ENCODE measurements at places on chromosomes 2 and 18.

- DNase-seq = no peak
These were observed 95.9 kb upstream of the MSH2 start for GRCh38 chr2:47307066-47307465.

DNA sequence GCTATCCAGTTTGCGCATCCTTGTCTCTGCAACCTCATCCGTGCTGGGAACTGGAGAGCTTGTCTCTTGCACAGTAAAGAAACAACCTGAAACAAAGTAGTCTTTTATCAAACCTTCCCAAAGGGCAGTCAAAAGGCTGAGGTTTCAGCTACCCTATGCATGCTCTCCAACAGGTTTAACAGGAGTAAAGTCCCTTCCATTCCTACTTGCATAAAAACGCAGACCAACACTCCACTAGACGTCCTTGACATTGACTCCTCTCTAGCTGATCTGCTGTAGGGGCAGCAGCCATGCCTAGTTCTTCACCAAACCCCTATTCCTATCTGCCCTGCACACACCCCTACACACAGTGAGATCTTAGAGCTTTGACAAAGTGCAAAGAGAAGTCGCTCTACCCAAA, 41.5 kb downstream of the L3MBTL4 start:
- DNase-seq = no peak

GRCh38 chr2:3377279-3377611, 373 bp downstream of the EIPR1 start:
- DNase-seq = peak; percentile 71

DNA sequence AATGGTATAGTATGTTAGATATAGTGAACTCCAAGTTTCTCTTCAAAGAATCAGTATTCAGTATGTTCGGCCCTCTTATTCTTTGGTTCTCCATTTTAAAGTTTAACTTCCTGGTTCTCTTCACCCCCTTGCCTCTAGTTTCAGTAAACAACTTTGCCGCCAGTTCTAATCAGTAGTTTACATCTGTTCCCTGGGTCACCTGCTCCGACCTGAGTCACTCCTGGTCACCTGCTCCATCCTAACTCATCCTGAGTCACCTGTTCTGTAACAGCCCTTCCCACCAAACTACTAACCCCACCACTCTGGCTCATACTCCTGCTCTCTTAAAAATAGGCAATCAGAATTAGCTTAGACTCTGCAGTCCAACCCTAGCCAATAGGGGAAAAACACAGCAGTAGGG, 23.7 kb upstream of the TEX51 start:
- no peak for DNase-seq

- DNase-seq = no peak
These were observed 1354.9 kb upstream of the TMEFF2 start for GRCh38 chr2:193549661-193550060.

GRCh38 chr2:191945623-191946022, 98.7 kb upstream of the CAVIN2 start:
- no peak for DNase-seq

DNA sequence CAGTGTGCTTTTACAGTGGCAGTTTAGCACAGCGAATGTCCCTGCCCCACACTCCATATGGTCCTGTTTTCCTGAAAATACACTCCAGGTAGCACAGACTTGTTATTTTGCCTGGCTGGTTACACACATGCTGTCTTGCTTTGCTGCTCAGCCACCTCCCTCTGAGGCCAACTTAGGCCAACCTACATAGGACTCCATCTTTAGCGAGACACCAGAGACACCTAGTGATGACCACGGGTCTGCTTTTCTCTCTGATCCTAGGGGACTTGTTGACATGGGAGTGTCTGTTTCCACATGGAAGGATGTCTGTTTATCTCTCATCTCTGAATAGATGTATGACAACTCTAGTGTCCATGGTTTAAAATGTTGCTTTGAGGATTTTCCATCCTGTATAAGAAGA, 43.3 kb downstream of the PLEKHB2 start:
- DNase-seq = no peak

DNA sequence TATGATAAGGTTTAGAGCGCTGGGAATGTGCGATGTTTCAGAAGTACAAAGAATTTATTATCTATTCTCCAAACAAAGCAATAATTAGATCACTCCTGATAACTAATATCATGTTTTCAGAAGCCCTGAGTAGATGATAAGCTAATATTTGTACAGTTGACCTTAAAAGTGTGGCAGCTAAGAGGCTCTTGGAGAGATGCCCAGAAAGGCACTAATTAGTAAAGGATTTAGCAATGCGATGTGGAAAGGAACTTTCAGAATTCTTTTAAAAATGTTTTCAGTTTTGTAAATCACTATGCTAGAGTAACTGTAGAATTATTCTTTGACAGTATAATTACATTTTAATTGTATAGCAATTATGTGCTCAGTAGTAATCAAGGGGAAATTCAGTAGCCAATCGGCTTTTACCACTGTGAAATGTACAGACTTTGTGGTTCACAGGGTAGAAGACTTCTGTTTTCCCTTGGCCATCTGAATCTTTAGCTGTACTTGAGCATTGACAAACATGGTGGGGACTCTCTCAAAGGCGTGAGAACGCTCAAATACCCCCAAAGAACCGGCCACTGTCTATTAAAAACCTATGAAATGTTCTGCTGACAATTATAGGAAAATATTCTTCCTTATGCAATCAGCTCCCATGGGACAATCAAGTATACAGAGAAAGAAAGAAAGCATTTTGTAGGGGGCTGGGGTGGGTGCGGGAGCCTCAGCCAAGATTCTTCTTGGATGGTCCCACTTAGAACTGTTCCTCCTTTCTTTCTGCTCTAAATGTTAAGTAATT, 262.8 kb upstream of the AGAP1 start:
- DNase-seq = no peak

DNA sequence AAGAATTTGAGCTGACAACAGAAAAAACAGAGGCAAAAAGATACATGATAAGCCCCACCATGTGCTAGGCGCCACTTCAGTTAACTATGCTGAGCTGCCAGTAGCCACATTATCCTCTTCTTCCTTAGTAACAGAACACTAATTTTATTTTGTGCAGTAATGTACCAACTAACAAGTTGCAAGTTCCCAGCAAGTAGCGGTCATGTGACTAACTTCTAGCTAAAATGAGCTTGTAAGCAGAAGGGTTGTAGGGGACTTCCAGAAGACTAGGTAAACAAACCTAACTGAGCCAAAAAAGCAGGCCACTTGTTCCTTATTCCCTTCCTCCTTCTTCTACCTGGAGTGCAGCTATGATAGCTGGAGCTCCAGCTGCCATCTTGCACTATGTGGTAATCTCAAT, 75.5 kb downstream of the DTNB start:
- DNase-seq = no peak

DNA sequence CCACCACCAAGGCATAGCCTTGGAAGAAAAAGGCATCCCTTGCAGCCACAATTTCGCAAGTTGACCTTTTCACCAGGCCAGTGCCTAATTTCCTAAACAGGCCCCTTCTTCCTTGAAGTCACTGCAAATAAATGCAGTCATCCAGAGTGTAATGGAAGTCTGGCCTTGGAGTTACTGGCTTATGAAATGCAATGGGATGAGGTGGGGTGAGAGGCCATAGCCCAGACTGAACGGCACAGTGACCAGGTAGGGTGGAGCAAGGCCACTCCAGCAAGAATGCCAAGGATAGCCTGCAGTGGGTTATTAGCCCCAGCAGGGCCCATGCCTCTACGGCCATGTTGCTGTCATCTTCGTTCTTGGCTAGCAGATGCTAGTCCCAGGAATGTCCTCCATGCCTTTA, 68.4 kb downstream of the BCL11A start:
- no peak for DNase-seq

GRCh38 chr2:5691985-5692529, at the start of gene SOX11:
SOX11 (plus strand) TSS chr2:5692384; CDS start chr2:5692722, 338 bp downstream.
- DNase-seq = no peak

- DNase-seq = no peak
These were observed 142.5 kb upstream of the L3MBTL4 start for GRCh38 chr18:6557057-6557769.

GRCh38 chr18:228586-228985, 39.3 kb downstream of the THOC1 start:
- DNase-seq = no peak

DNA sequence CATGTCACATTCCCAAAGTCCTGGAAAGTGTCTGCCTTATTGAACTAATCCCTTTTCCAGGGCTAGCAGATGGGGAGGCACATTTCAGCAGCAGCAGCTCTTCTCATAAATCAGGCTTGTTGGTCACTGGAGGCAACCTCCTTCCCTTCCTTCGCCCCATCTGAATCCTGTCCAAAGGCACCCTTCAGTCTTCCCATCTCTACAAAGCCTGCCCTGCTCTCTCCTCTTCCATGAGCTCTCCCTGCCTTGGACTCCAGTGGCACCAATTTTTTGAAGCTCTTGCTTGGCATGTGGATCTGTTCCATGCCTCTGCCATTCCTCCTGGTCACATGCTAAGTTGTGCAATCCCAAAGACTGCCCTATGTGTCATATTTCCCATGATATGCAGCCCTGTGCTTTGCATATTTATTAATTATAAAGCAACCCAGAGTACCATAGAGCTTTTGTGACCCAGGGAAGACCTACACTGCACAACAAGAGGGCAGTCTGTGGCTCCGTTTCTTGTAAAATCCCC, 70.3 kb downstream of the ANTXR1 start:
- peak; percentile 53 for DNase-seq

GRCh38 chr18:47260924-47261701, 9.7 kb upstream of the SKOR2 start:
- DNase-seq = no peak

GRCh38 chr2:75309596-75310463, 110.5 kb upstream of the TACR1 start:
- peak; percentile 77 for DNase-seq

- DNase-seq = no peak
These were observed 7.4 kb upstream of the HES6 start for GRCh38 chr2:238247002-238247822.

DNA sequence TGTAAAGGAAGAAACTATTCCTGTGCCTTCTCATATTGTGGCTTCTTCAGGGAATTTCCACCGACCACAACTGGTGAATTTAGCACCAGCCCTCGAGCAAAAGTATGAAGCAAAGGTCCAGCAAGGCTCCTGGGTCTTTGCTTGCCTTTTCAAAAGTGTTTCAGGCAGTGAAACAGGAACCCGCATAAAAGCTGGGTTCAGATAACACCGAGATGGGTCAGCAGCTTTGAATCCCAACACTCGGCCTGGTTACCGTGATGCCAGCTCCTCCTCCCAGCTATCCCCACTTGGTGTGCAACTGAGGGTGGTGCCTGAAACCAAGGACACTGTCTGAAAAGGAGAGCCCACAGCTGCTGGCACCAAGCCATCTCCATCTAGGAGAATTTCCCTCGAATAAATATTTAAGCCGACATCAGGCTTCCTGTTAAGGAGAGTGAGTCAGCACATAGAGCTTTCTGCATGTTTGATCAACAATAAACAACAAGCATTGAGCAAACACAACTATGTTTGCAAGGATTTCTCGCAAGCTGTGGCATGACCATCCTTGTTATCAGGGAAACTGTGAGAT, 69.5 kb downstream of the ANTXR1 start:
- DNase-seq = peak; percentile 89

DNA sequence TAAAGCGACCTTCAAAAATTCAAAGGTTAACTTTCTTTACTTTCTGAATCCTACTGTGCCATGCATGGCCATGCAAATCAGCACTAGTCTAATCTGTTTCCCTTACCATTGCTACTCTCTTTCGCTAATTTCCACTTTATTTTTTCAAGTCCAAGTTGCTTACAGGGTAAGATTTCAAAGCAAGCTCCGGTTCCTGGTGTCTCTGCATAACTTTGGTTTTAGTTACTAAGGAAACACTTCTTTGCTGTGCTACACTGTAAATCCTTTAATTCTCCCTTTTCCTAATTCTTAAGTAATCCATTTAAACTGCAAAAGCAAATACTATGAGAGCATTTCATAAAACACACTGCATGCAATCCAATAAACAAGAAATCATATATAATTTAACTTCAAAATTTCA, 383.5 kb upstream of the LYPD1 start:
- DNase-seq = no peak

DNA sequence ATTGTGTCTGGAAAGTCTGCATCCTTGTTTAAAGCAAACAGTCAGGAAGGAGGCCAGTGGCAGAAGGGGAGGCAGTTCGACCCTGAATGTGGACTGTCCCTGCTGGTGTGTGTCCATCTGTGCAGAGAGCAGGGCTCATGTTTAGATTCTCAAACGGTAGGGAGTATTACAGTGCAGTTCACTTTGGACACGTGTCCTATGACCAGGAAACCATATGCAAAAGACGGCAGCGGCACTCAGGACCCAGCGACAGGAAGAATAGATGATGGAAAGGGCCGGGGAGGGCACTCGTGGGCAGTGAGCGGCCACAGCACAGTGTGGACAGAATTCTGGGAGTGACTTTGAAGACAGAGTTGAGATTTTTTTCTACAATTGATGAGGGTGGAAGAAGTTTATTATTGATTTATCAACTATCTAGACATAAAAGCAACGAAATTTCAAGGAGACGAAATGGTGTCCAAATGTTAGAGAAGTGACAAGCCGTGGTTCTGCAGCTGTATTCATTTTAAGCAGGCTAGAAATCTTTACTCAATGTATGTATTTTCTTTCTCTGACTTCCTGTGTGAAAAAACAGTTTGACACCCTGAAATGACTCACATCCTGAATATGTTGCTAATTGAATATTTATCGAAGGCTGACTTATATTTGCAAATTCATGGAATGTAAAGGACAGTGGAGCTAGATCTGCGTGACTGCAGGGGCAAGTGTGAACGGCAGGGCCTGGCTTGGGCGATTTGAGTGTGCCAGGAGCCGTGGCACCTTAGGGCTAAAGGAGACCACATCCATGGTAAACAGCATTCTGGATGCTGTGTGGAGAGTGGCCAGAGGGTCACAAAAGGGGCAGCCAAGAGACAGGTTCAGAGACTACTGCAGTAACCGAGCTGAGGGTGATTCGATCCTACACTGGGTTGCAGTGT, 214.2 kb downstream of the PTGR3 start:
- DNase-seq = peak; percentile 47

DNA sequence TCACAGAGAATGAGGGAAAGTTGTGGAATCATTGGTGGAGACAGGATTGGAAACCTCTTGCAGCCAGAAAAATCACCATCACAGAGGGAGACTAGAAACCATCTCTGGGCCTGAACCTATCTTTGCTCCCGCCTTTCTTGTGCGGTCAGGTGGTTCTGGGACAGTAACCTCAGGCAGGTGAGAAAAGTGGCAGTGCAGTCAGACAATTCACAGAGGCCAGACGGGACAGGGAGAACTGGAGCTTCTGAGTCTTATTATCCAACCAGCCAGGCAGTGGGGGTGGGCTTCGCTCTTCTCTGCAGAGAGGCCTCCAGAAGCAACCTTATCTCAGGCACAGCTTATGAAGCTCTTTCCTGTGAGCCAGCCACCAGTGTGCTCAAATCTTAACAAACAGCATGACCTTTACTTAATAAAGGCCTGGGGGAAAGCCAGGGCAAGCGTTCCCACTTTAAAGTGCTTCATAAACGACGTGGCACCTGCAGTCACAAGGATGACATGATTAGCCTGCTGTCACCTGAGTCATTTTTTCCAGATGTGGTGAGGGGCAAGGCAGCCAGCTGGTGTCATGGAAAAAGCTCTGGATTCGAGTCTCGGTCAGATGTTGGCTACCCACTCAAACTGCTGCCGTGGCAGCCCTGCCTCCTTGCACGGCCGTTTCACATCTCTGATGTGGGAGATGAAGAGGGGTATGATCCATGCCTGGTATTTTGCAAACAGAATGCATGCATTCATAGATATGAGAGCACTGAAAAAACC, 109.7 kb downstream of the B3GNT2 start:
- no peak for DNase-seq

- no peak for DNase-seq
These were observed 124.7 kb downstream of the QPCT start for GRCh38 chr2:37469126-37469525.
